ENCODE measurements at places on chromosomes 7 and 10.

GRCh38 chr10:3274414-3274813 lies 101.8 kb upstream of the PITRM1 start:
- no peaks in the 10 kb centered on the region for H3K4me1 ChIP-seq
- H3K27ac ChIP-seq: no peak overlapping the region
- H3K4me3 ChIP-seq: no peak overlapping the region
- DNase-seq: no peak
- no peaks in the 10 kb centered on the region for H3K36me3 ChIP-seq

DNA sequence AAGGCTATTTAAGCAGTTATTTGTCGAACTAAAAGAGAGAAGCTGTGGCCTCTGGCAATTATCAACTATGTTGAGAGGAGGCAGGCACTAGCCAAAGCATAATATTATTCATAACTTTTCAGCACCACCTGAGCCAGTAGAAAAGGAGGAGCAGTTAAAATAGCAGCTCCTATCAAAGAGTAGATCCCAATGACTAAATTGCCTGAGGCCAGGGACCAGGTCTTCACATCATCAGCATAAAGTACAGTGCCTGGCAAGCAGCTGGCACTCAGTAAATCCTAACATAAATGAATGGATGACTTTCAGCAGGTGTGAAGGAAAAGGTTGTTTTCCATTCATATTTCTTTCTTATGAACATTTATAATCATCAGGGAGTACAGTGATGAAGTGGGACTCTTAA lies 309.0 kb upstream of the IMMP2L start:
- no peak for DNase-seq
- no peak overlapping the region for H3K27ac ChIP-seq
- no peaks in the 10 kb centered on the region for H3K36me3 ChIP-seq

DNA sequence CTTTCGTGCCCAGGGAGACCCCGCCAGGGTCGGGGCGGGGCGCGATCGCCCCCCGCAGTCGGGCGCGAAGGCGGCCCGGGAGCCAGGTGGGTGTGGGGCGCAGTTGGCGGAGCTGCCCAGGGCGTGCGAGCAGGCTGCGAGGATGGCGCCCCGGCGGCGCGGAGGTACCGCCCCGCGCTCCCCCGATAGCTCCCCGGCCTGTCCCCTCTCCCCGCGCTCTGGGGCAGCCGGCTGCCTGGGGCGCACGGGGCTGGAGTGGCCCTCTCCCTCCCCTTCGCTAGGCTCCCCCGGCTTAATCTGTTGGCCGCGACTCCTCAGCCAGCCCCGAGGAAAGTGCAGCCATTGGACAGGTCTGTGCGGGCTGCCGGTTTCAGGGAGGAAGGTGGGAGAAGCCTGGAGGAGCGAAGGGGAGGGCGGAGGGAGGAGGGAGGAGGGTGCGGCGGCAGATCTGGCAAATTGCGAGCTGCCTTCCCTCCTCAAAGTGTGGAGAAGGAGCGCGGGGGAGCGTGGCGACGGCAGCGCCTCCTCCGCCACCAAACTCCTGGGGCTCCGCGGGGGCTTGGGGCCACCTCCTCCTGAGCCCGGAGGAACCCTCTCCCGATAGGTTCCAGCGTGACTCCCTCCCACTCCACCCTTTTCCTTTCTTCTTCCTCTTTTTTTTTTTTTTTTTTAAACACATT lies 361 bp upstream of the PLXDC2 start:
- H3K27ac ChIP-seq: no peak overlapping the region
- H3K36me3 ChIP-seq: no peaks in the 10 kb centered on the region
- H3K27me3 ChIP-seq: peaks cover 39% of the 10 kb centered on the region
- no peak overlapping the region for H3K4me3 ChIP-seq

GRCh38 chr7:39085590-39086049 lies 107.9 kb downstream of the POU6F2 start:
- H3K27ac ChIP-seq: no peak overlapping the region
- H3K4me3 ChIP-seq: no peak overlapping the region
- no peaks in the 10 kb centered on the region for H3K4me1 ChIP-seq
- H3K27me3 ChIP-seq: peaks cover 4% of the 10 kb centered on the region
- H3K36me3 ChIP-seq: no peaks in the 10 kb centered on the region

GRCh38 chr10:113252650-113253618 lies 299.9 kb upstream of the HABP2 start:
- no peaks in the 10 kb centered on the region for H3K4me1 ChIP-seq
- H3K36me3 ChIP-seq: no peaks in the 10 kb centered on the region

DNA sequence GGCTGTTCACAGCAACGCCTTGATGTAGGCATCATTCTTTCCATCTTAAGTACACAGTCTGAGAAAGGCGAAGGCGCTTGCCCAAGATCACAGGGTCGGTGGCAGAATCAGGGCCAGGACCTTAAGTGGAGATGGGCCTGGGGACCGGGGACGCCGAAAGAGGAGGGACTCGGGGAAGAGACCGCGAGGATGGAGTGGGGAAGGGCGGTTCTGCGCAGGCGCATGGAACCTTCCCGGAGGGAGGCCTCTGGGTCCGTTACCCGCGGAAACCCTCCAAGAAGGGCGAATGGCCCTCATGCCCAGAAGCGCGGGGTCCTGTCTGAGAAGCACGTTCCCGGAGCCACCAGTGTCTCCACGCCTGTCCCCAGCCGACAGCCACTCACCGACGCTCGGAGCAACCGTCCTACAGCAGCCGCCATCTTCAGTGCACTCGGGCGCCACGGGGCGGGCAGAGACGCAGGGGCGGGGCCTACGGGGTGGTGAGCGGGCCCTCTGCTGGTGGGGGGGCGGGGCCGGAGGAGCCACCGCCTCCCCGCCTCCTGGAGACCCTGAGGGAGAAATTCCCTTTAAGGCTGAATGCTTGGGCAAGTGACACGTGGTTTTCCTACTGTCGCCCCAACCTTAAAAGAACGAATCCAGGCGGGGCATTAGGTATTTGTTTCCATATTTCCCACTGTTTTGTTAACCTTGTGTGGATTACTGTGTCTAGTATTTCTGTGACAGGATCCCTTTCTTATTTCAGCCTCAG lies at the start of gene PRDX3:
TSS of gene PRDX3 (minus strand) at position 441 of the 748 bp plus-strand sequence. CDS start at position 419, 22 bp downstream.
- H3K4me1 ChIP-seq: peaks cover 30% of the 10 kb centered on the region
- H3K27me3 ChIP-seq: no peaks in the 10 kb centered on the region
- peak; percentile 89 for DNase-seq
- peaks cover 23% of the 10 kb centered on the region for H3K36me3 ChIP-seq

- peaks cover 27% of the 10 kb centered on the region for H3K4me1 ChIP-seq
- H3K4me3 ChIP-seq: peak overlapping the region; percentile 82
- peaks cover 71% of the 10 kb centered on the region for H3K27me3 ChIP-seq
- no peak for DNase-seq
Measured at GRCh38 chr10:28678687-28679457, 1.6 kb downstream of the BAMBI start.

DNA sequence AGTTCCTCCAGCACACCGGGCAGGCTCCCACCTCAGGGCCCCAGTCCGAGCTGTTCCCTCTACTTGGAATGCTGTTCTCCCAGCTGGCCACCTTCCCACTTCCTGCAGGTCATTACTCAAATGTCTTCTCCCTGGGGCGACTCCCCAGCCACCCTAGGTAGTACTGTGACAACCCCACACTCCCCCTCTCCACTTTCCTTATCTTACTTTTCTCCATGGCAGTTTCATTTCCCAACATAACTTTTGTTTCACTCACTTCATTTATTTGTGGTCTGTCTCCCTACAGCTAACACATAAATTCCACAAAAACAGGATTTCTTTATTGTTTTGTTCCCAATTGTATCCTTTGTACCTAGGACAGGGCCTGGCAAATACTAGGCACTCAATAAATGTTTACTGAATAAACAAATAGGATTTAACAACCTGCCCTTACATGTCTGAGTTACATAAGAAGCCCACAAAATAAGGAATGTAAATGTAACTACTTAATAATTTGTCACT lies 76.5 kb downstream of the JAZF1 start:
- DNase-seq: no peak
- peaks cover 2% of the 10 kb centered on the region for H3K27me3 ChIP-seq
- H3K27ac ChIP-seq: no peak overlapping the region
- no peaks in the 10 kb centered on the region for H3K4me1 ChIP-seq
- H3K36me3 ChIP-seq: no peaks in the 10 kb centered on the region
- H3K4me3 ChIP-seq: no peak overlapping the region

DNA sequence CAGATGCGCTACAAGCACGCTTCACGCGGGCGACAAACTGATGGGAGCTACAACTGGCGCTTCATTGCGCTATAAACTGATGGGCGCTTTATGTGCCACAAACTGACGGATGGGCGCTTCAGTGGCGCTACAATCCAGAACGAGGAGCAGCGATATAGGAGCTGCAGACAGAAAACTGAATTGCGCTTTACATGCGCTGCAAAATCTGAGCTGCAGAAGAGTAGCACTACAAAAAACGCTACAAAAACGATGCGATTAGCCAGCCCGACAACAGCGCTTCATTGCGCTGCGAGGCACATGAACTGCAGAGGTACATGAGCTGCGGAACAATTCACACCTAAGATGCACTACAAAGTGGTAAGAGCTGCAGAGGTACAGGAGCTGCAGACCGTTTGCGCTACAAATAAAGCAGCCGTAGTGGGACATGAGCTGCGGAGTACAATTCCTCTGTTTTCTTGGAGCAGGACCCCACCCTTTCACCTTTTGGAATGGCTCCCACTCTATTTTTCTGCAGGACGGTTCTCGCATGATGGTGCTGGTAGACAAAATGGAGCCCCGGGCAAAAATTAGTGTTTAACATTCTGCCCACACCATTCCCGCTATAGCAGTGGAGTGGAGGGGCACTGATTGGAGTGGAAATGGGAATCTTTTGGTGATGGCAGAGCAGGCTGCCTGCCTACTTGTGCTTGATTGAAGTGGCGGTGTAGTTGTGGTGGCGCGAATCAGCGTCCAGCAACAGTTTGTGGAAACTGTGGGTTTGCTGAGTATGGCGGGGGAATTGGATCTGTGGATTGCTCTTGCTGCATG lies 1.2 kb upstream of the SGCE start:
- H3K36me3 ChIP-seq: no peaks in the 10 kb centered on the region
- H3K4me3 ChIP-seq: peak overlapping the region; percentile 83
- peaks cover 19% of the 10 kb centered on the region for H3K4me1 ChIP-seq
- DNase-seq: no peak

GRCh38 chr7:1065585-1066241 lies 21.4 kb downstream of the GPR146 start:
- peaks cover 4% of the 10 kb centered on the region for H3K4me1 ChIP-seq
- peak; percentile 74 for DNase-seq
- H3K27ac ChIP-seq: no peak overlapping the region
- no peaks in the 10 kb centered on the region for H3K36me3 ChIP-seq
- H3K27me3 ChIP-seq: no peaks in the 10 kb centered on the region
- no peak overlapping the region for H3K4me3 ChIP-seq

GRCh38 chr10:63758080-63758479 lies 236.9 kb downstream of the REEP3 start:
- no peaks in the 10 kb centered on the region for H3K36me3 ChIP-seq
- no peak overlapping the region for H3K4me3 ChIP-seq
- H3K27ac ChIP-seq: no peak overlapping the region
- no peak for DNase-seq
- H3K27me3 ChIP-seq: peaks cover 15% of the 10 kb centered on the region

- H3K4me1 ChIP-seq: peaks cover 46% of the 10 kb centered on the region
- peaks cover 77% of the 10 kb centered on the region for H3K27me3 ChIP-seq
- DNase-seq: no peak
- peak overlapping the region; percentile 96 for H3K27ac ChIP-seq
- H3K4me3 ChIP-seq: peak overlapping the region; percentile 86
Measured at GRCh38 chr10:22339761-22340328, 5.5 kb upstream of the SPAG6 start.

DNA sequence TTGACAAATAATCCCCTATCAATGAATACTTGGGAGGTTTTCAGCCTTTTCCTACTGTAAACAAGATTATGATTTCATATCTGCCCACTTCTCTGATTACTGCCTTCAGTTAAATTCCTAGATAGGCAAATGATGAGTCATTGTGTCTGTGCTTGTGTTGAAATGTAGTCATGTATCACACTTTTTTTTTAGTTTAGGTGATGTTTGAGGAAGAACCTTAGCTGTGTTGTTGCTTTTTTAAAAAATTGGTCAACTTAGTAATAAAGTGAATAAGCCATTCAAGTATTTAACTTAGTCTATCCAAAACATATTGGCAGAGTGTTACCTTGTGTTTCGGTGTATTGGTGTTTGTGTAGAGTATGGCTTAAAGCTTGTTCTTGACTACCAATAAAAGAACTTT lies 60.0 kb downstream of the WAC start:
- H3K27me3 ChIP-seq: no peaks in the 10 kb centered on the region
- no peak overlapping the region for H3K4me3 ChIP-seq
- H3K36me3 ChIP-seq: peaks cover 46% of the 10 kb centered on the region
- H3K27ac ChIP-seq: peak overlapping the region; percentile 61
- no peak for DNase-seq

GRCh38 chr10:43255634-43256431 lies 11.0 kb downstream of the RASGEF1A start:
- DNase-seq: no peak
- peaks cover 6% of the 10 kb centered on the region for H3K4me1 ChIP-seq
- H3K27me3 ChIP-seq: peaks cover 5% of the 10 kb centered on the region
- no peak overlapping the region for H3K27ac ChIP-seq
- no peak overlapping the region for H3K4me3 ChIP-seq

DNA sequence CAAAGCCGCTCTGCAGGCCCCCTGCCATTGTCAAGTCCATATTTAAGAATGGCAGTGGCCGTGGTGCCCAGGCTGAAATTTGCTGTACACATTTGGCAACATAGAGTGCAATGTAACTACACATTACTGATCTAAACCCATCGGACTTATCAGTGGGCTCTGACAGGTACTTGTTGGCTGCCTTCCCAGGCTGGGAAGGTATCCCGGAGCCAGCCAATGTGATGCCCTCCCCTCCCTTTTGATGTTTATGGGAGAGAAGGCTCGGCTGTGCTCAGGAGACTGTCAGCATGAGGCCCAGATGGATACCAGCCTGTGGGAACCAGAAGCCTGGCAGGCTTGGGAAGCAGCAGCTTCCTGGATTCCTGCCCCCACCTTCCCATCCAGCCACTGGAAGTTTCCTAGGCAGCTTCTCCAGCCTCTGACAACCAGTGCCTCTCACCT lies 146.1 kb upstream of the TCF7L2 start:
- no peak for DNase-seq
- peaks cover 2% of the 10 kb centered on the region for H3K36me3 ChIP-seq
- H3K4me1 ChIP-seq: no peaks in the 10 kb centered on the region

DNA sequence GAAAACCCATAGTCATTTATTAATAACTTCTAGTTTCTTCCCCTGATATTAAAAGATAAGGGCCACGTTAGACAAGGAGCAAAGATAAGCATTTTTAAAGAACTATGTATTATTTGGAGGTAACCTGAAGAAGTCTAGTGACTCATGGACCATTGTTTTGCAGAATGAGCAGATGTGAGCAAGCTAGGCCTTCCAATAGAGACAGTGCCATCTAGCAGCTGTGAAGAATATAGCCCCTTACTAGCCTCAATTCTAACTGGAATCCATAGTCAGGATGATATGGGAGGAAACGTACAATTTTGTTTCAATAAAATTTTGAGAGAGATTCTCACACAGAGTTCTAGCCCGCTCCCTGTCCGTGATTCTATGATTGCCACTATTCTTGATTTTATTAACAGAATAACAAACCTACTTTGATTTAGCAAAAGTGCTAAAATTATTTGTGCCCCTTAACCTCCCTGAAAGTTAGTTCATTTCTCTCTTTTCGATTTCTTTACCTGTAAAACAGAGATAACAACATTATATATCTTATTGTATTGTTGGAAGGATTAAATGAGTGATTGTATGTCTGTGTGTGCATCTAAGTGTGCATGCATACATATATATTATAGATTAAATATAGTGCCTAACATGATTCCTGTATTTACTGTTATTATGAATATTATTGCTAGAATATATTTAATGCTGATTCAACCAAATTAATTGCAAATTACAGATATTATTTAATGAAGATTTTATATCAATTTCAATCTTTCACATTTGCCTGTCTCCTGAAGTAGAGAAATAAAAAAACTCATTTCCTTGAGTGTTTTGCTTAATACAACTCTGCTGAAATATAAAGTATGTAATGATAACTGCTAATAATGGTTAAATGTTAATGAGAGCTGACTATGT lies 22.7 kb downstream of the FAM237B start:
- DNase-seq: no peak
- H3K36me3 ChIP-seq: no peaks in the 10 kb centered on the region
- H3K4me3 ChIP-seq: no peak overlapping the region
- H3K27ac ChIP-seq: no peak overlapping the region
- H3K27me3 ChIP-seq: peaks cover 2% of the 10 kb centered on the region

Measured in activated T-helper 1 cell treated with anti-CD3 and anti-CD28 coated beads, Interleukin-12 subunit alpha, Interleukin-12 subunit beta, Interleukin-2, Interleukin-4 antibody, amounts not matched to agents 30 ng/mL and 10 ng/mL and 1 ng/mL, durations not matched to agents 14 hours and 24 hours and 36 hours (primary cell).